ENCODE measurements at places on chromosomes 5 and 9. TPM values are rescaled to one million over a fixed set of nuclear protein-coding genes. Genes with fewer than 3 reads are reported as not detected.

GRAMD2B gene
- 16.2 TPM for total RNA-seq

FGF18 gene
- 3.9 TPM for total RNA-seq

- no peak for DNase-seq
These were observed 499.4 kb downstream of the ISL1 start for GRCh38 chr5:51882647-51883046.

DNA sequence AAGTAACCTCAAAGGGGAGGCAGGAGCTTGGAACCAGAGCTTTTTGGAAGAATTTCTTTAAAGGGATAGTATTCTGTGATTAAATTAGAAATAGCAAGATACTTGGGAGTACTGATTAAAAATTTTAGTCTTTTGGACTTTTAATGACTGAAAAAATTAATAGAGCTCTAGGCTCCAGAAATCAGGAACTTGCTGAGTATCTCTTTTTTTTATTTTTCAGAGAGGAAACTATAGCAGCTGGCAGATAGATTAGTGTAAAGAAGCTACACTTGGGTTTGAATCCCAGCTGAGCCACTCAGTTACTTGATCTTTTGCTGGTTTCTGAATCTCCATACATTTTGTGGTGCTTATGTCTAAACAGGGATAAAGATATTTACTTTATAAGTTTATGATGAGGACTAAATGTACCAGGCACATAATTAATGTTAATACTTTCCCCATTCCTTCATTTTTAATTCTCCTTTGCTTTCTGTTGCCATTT, 94.2 kb upstream of the TNC start:
- peak; percentile 56 for DNase-seq

- DNase-seq = no peak
These were observed 1.9 kb downstream of the SLC31A2 start for GRCh38 chr9:113152699-113153098.

GRCh38 chr5:94544031-94544650, 74.3 kb downstream of the KIAA0825 start:
- DNase-seq = peak; percentile 48

All from tongue (tissue), 3 donors.